ENCODE measurements at places on chromosomes 7 and 10.

- no peak for DNase-seq
Measured at GRCh38 chr10:72392571-72392970, 37.9 kb upstream of the DNAJB12 start.

GRCh38 chr10:74011770-74012169 is 13.9 kb downstream of the VCL start:
- DNase-seq, result peak; percentile 23

- DNase-seq, result no peak
Measured at GRCh38 chr7:50672045-50672444, 106.8 kb upstream of the DDC start.

DNA sequence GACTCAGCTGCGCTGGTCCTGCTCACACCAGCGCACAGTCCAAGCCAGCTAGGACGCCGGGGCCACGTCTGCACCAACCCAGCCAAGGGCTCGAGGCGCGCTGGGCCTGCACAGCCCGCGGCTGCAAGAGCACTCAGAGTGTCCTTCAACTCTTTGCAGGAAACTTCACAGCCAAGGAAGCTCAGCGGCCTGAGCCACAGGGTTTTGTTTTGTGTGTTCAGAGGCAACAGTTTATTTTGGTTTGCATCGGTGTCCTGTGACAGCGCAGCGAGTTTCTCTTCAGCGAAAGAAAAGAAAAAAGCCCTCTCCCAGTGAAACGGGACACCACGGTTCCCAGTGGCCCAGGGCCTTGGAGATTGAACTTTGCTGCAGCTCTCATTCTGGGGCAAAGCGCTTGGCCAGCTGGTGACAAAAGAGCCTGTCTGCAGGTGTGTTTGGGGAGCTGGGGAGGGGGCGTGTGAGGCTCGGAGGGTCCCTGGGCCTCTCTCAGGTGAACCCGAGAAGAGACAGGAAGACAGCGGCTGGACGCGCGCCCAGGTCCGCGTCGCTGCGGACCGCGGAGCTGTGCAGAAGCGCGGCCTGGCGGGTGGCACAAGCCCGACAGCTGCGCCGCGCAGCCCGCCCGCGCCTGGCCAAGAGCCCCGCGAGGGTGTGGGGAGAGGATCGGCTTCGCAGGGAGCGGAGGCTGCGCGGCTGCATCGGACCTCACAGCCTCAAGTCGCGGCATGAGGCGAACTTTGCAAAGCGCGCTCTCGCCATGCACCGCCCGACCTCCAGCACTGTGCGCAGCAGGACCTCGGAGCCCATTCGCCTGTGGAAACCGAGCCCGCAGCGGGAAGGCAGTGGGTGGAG is 922 bp downstream of the CXCL12 start:
- DNase-seq, result peak; percentile 28

- DNase-seq, result no peak
Measured at GRCh38 chr10:87626422-87626892, 33.2 kb upstream of the PAPSS2 start.

DNA sequence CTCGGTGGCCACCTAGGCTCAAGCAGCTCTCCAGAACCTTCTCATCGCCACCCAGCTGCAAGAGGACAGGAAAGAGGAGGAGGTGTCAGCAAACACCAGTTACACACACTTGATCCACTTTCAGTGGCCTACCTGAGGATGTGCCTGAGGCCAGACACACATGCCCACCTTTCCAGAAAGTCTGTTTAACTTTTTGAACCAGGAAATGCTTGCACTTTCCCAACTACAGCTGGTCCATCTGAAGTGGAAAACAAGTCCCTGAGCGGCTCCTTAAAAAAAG is 15.7 kb upstream of the CYREN start:
- DNase-seq, result no peak

DNA sequence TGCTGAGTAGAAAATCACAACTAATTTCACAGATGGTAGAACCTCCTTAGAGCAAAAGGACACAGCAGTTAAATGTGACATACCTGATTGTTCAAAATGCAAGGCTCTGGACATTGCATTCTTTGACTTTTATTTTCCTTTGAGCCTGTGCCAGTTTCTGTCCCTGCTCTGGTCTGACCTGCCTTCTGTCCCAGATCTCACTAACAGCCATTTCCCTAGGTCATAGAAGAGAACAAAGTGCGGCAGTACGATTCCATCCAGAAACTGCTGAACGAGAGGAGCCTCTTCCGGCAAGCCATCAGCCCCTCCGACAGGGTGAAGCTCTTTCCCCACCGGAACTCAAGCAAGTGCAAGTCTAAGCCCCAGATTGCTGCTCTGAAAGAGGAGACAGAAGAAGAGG is 186.9 kb downstream of the CFTR start:
- DNase-seq, result no peak

DNA sequence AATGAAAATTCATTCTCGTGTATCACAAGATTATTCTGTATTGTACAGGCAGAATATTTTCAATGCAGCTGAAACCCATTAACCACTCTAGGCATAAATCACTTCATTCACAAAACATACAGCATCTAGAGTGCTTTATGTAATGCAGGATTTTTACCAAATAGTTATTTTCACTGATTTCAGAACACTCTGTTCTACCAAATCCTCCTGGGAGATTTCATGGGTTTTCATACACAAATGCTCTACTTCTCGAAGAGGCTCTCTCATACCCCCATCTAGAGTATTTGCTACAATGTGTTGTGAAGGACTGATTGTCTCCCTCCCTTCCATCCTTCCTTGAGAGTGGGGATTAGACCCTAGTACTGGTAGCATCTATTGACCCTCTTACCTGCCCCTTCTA is 209.2 kb upstream of the LRRN3 start:
- DNase-seq, result no peak

- DNase-seq, result peak; percentile 34
Measured at GRCh38 chr10:15370856-15371701, at the start of gene FAM171A1. Gene FAM171A1 (minus strand): TSS chr10:15371289. CDS start chr10:15371052, 237 bp downstream.

GRCh38 chr7:41579961-41580935 is 122.6 kb downstream of the INHBA start:
- no peak for DNase-seq

- DNase-seq, result no peak
Measured at GRCh38 chr7:44735403-44736165, 13.1 kb upstream of the ZMIZ2 start.

- peak; percentile 3 for DNase-seq
Measured at GRCh38 chr10:36366843-36367242, 724.7 kb upstream of the FZD8 start.

DNA sequence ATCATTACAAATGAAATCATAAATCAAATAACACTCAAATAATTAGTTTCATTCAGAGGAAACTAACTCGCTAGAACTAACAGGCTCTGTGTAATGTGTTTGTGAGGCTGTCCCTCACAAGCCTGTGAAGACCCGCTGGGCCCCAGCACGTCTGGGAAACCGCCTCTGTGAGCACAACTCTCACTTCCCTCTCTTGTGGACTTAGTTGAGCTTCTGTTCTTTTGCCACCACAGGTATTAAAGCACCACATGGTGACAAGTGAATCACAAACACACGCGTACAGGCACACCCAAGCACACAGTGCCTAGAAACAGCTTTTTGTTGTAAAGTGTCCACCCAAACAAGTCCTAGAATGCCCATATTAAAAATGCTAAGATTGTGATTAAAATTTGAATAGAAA is 51.0 kb downstream of the ZNF777 start:
- DNase-seq, result no peak

DNA sequence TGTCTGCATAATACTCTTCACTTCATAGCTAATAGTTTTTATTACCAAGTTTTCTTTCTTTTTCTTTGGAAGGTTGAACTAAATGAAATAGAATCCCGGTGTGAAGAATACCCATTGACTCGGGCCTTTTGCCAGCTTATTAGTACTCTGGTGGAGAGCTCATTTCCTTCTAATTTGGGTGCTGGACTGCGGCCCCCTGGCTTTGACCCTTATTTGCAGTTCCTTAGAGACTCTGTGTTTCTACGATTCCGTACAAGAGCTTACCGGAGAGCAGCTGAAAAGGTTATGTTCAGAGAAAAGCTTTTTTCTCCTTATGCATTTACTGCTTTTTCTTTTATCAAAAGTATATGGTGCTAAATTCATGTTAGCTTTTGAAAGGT is 40.2 kb downstream of the NUP205 start:
- no peak for DNase-seq

DNA sequence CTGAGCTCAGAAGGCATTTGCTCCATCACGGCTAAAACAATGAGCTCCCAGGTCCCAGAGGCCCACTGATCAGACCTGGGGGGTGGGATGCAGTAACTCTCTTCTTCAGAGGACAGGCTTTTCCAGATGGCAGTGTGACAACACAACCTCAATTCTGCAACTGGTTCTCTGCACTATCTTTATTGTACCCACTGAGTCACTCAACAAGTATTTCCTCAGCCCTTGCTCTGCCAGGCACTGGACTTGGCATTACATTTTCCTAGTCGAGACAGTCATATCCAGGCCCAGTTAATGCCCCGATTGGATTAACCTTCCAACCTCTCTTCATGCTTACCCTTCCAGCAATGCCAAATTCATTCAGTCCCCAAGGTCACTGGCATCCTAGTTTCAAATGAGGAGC is 72.6 kb downstream of the JAZF1 start:
- no peak for DNase-seq

DNA sequence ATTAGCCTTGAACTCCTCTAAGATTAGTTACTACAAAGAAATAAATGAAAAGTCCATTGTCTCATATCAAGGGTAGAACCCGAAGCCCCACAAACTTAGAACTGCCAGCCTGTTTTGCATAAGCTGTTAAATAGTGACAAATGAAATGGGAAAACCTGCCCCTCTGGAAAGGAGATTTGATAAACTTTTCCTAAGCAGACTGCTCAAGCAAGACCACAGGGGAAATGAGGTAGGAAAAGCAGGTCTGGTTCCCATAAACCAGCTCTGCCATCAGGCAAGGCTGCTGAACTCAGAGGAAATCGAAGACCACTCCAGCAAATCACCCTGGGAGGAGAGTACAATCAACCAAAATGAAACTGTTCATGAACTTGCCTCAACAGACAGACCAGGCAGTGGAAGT is 181.5 kb upstream of the AOAH start:
- no peak for DNase-seq

DNA sequence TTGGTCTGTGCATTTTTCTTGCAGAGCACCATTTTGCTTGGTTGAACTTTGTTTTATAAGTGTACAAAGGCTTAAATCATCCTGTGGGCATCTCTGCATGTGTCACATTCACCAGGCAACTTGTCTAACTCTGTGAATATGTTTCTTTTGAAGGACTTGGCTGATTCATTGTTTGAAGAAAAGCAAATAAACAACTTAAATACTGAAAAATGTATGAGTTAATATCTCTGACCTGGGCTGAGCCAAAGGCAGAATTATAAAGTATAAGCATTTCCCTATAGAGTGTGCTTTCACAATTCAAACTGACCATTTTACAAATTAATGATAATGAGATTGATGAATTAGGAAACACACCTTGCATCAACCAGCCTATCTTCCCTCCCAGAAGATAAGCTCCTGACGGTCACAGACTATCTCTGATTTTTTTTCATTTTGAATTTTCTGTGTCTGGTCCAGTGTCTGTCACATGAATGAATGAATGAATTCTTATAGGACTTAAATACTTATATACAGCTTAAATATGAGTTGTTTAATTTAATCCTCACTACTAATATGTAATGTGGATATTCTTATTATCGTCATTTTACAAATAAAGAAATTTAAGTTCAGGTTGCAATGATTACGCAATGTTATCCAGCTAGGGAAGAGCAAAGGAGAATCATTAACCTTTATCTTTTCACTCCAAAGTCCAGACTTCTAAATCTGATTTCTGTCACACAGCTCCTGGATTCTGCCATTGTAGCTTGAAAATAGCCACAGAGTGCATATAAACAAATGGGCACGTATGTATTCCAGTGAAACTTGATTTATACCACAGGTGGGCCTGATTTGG is 182.0 kb upstream of the PHYHIPL start:
- DNase-seq, result no peak

DNA sequence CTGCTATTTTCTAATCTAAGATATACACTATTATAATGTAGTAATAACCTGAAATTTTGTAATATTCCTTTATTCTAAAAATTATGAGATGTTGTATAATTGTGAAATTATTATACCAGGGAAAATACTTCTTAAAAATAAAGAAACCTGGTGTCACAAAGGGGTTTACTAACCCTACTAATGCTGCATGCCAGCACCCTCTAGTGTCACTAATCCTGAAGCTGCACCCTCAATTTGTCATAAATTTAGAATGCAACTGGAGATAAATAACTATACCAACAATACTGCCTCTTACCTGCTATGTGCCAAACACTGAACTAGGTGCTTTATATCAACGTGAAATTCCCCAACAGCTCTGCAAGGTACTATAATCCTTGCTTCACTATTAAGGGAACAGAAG is 30.8 kb downstream of the TM9SF3 start:
- peak; percentile 7 for DNase-seq

GRCh38 chr10:77093126-77093525 is 544.5 kb downstream of the KCNMA1 start:
- DNase-seq, result no peak

GRCh38 chr10:17954861-17955260 is 3.1 kb downstream of the SLC39A12 start:
- no peak for DNase-seq

DNA sequence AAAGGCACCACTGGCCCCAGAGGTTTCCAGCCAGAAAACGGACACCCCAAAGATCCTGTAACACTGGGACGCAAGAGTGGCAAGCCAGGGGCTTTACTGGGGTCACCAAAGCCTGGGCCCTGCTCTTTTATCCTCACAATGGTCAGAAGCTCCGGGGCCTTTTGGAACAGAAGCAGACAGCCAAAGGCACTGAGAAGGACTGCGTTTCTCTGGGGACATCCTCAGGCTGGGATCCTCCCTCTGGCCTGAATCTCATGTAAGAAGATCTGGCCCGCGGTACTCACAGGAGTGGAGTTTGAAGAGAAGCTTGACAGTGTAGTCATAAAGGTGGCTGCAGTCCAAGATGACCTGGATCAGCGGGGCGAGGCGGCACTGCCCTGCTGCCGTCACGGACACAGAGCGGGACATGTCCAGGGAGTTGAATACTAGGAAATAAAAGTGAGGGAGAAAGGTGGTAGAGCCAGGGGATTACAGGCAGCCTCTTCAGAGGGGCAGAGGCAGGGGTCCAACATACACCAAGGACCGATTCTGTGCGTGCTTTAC is 81.4 kb downstream of the SPDYE5 start:
- no peak for DNase-seq

DNA sequence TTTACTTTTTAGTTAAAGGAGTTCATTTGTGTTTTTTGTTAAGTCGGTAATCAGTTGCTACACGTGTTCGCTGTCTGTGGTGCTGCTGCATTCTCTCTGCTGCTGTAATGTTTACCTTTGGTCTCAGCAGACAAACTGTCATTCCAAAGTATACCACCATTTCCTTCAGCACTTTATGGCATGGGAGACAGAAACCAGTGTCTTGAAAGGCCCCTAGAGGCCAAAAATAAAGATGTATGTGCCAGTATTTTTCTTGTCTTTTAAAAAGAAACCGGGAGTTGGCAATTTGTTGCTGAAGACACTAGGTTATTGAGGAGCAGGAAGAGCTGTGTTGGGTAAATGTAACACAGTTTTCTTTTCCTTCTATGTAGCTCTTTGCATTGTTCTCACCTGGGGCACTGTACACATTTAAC is 24.1 kb downstream of the ZNF92 start:
- DNase-seq, result no peak

All from NCI-H2171 treated with DMSO at 0.1 percent for 48 hours (cell line).